Progenitor cell of endocrine pancreas (in vitro differentiated cells): ENCODE measurements at places on chromosomes 12 and 14. TPM values are rescaled to one million over a fixed set of nuclear protein-coding genes. Genes with fewer than 3 reads are reported as not detected.

SLC10A1 gene
- not detected in 2 replicates for total RNA-seq

CEBPE gene
- total RNA-seq = not detected in 2 replicates

DNA sequence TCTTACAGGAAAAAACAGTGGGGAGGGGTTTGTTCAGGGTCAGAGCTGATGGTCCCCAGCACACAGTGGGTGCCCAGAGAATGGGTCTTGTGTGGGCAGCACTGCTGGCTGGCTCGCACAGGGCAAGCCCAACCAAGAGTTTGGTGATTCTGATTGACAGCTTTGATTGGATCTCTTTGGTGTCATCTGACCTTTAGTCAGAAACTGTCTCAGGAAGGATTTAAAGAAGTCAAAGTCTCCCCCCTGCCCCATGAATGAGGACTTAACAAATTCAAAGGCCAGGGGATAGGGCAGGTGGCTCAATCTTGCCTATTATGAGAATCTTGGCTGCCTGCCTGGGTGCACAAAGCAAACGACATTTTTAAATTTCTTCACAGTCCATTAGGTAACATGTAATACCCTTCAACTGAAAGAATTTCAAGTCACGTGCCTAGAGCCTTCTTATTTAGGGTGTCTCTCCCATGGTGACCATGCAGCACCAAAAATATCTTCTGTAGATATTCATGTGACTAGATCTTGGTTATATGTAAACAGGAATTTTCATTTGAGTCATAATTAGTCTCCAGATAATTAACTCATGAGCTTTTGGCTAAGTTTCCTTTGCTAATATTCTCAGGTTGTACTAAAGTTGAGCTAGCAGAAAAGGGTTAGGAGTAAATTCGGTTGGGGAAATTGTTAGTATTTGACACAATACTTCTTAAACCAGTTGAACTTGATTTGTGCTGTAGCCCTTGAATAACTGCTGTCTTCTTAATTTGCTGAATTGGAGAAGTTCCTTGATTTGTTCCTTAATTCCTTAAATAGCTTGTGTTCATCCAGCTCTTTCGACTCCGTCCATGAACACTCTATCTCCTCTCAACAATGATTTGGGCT lies 54.5 kb upstream of the HECTD1 start:
- no peak for DNase-seq

DNA sequence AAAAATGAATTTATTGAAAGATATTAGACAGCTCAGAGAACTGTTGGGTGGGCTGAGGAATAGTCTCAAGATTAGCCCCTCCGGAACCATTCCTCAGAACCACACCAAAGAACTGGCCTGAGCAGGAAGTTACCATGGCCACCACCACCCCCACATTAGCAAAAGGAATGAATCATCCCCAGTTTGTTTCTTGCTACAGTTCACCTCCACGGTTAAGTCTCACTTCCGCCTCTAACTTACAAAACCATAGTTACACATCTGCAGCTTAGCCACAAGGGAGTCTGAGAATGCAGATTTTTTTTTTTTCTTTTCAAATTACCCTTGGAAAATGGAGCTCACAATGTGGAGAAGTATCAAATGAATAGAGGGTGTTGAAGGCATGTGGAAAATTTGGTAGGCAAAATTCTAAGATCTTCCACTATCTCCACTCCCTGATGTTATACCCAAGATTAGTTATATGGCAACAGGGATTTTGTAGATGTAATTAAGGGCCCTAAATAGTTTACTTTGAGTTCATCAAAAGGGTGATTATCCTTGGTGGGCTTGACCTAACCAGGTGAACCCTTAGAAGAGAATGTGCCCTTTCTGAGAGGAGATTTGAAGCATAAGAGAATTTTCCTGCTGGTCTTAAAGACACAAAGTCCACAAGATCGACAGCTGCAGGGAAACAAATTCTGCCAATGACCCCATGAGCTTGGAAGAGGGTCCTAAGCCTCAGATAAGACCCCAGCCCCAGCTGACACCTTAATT lies 129.8 kb upstream of the KRR1 start:
- DNase-seq = no peak

- no peak for DNase-seq
These were observed 86.8 kb upstream of the RIC8B start for GRCh38 chr12:106687672-106688071.

- DNase-seq = no peak
These were observed 166.7 kb upstream of the SYT1 start for GRCh38 chr12:78697817-78698415.
